Frontal cortex (tissue), 4 donors: ENCODE measurements at places on chromosomes 16 and 17. TPM values are rescaled to one million over a fixed set of nuclear protein-coding genes. Genes with fewer than 3 reads are reported as not detected.
A peak's percentile ranks its signal among the peaks of the same experiment; 100 is the strongest.

DNA sequence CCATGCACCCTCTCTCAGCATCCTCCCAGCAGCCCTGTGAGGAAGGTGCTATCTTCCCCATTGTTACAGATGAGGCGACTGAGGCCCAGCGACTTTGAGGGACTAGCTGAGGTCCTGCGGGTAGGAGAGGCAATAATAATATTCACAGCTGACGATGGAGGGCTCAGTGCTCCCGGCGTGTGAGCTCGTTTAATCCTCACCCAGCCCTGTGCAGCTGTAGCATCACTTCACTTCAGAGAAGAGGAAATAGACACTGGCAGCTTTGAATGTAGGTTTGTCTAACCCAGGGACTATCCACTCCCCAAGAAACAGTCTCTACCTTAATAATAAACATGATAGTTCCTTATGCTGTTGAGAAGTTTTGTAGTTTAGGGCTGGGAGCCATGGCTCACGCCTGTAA is 21.6 kb downstream of the LASP1 start:
- no peak for DNase-seq

DNA sequence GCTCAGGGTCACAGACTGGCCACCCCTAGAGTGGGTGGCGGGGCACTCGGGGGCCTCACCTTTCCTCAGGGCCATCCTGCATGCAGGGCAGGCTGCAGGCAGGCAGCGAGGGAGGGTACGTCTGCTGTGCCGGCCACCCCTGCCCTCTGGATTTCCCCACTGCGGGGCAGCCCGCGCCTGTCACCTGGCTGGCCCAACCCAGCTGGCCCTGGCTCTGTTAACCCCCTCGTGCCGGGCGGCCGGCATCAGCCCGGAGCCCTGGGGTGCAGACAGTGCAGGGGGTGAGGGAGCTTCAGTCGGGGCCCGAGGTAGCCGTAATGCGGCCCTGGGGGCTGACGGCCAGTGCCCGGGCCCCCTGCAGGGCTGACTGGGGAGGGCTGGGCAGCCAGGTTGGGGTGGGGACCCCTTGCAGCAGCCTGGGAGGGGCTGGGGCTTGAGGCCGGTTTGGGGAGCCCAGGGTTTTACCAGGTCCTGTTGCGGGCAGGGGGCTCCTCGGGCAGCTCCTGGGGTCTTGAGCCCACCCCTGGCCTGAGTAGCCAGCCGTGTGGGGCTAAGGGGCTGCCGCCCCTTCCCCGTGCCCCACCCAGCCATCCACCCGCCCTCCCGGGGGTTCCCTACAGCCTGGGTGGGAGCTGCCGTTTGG is at the start of gene IGFALS:
Gene IGFALS, minus strand, starts transcription at position 128 of the 643 bp plus-strand sequence. Its CDS starts 53 bp downstream, at position 75.
- no peak for DNase-seq

DNA sequence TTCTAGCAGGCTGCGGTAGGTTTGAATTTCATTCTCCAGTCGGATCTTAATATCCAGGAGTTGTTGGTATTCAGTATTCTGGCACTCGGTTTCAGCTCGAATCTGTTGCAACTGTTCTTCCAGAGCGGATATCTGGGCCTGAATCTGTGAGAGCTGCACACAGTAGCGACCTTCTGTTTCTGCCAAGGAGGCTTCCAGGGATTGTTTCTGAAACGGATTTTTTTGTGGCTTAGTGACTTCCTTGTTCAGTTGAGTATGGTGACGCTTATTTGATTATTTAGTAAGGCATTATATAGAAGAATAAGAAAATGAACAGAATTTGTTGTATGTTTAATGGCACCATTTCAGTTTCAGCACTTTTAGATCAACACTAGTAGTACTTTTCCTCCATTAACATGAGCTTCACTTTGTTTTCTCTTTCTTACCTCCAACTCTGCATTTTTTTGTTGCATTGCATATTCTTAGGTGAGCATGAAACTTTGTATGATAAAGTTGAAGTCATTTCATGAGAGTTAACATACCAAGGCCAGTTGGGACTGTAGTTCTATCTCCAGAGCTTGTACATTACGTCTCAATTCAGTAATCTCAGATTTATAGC is 2.8 kb downstream of the KRT10 start:
- DNase-seq: peak; percentile 14

DNA sequence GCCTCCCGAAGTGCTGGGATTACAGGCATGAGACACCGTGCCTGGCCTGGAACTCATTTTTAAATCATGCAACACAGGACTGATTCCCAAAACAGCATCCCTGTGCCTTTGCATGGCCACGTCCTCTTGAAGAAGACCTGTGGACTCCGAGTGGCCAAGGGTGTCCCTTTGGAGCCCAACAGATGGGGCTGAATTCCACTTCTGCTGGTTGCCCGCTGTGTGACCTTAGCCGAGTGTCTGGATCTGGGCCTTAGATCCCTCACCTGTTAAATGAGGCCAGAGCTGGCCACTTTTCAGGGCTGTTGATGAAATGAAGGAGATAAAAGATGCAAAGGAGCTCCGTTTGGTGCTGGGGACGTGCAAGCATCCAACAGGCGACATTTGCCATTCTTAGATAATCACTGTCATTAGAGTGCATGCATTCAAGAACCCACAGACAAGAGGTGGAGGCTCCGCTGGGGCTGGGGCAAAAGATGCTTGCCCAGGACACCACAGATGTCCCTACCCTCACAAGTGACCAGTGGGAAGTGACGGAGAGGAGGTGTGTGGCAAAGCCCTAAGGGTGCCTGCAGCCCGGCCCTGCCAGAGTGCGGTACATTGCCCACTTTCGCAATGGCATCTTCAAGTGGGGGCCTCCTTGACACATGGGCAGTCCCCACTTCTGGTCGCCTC is 354.1 kb upstream of the TNRC6C start:
- no peak for DNase-seq

DNA sequence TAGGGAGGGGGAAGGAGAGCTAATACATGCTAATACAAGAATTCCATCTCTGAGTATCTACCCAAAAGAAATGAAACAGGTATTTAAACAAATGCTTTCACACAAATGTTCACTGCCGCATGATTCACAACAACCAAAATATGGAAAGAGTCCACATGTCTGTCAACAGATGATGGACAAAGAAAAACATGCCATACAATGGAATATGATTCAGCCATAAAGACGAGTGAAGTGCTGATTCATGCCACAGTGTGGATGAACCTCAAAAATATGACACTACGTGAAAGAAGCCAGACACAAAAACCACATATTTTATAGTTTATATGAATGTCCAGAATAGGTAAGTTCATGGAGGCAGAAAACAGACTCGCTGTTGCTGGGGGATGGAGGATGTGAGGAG is 321.4 kb downstream of the FOXL1 start:
- no peak for DNase-seq

GRCh38 chr17:14205992-14206461 is 30.6 kb downstream of the CDRT15 start:
- DNase-seq: no peak

- DNase-seq: no peak
These were observed 33.9 kb upstream of the ATP2C2 start for GRCh38 chr16:84334482-84334881.

- no peak for DNase-seq
These were observed 93.6 kb downstream of the CYLD start for GRCh38 chr16:50835358-50836060.

DNA sequence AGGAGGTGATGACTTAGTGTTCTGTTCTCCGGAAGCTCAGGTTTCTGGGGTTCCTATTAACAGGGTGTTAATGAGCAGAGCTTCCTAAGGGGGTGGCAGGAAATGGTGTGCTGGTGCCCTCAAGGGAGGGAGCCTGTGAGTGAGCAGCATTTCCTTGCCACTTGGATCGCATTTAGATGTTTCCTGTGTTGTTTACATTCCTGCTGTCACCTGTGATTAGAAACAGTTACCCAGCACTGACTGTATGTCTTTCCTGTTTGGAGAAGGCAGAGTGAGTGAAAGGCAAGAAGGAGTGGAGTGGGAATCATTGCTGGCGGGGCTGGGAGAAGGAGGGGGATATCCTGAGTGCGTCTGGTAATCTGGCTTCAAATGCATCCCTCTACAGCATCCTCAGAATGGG is 214.6 kb downstream of the CCDC182 start:
- DNase-seq: no peak

DNA sequence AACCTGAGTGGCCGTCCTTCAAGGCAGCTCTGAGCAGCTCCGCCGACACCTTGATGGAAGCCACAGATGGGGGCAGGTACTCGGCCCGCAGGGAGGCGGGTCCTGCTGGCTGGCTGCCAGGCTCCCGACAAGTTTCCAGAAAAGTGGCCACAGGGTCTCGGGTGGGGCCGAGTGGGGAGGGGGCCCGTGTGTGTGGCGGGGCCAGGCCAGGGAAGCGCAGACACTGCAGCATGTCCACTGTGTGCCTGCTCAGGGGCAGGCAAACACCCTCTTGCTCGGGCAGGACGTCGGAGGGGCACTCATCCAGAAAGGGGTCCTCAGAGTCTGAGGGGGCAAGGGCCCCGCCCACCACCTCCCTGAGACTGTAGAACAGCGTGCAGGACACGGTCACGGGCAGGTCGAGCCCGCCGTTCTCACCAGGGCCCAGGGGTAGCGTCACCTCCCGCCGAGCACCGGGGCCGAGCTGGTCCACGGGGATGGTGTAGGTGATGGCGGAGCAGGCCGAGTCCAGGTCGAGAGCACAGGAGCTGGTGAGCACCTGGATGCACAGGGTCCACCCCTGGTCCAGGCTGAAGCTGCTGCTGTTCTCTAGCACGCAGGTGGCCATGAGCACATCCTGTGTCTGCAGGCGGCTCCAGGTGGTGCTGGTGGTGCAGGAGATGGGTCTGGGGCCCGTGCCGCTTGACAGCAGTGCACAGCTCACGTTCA is 5.1 kb downstream of the FAAP100 start:
- DNase-seq: no peak

DNA sequence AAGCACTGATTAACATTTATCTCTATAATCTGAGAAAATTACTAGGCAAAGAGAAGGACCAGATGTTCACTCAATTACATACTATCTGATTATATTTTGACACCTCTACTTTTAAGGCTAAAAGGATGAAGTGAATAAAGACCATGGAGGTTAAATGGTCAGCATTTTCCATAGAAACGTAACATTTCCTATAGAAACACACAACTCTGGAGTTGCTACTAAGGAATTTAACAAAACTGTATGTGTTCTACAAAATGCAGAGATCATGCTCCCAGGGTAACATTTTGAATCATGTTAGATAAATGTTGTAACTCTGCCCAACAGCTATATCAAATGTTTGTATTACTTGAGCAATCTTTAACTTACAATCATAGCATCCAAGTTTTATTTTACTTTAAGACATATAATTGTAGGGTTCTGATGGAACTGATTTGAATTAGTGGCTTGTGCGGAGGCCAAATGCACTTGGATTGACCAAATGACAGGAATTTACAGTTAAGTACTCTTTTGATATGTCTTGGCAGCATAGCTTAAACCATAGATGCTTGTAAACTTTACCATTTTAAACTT is 97.7 kb downstream of the RPGRIP1L start:
- no peak for DNase-seq

DNA sequence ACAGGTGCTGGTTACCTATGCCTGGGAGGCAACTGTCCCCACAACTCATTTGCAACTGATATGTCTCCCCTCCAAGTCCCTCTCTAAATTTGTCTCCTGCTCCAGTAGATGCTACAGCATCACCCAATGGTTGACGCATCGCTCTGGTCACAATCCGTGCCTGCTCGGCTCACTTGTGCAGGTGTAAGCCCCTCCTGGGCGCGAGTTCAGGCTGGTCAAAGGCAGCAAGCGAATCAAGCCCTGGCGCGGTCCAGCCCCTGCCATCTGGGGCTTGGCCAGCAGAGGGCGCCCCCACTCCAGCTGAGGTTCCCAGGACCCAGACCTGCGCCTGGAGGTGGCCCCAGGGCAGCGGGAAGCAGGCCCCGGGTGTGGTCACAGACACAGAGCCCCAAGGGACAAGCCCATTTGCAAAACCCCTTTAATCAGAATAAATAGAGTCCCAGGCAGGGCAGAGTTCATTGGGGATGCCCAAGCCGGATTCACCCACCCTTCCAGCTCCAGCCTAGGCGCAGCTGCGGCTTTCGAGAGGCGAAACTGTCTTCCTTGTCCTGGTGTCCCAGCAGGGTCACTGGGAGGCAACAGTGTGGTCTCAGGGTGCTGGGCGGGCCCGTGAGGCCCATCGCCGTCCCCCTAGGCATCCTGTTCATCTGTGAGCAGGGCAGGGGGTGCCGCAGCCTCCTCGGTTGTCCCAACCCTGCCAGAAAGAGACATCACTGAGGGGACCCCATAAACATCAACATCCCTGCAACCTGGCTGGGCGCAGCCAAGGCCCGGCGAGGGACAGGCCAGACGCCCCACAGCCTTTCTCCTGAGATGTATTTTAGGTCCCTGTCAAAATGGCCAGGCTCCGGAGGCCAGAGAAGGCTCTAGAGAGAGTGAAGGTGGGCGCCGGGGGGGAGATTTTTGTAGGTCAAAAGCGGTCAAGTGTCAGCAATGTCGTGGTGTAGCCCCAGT is 15.8 kb downstream of the TMC6 start:
- peak; percentile 91 for DNase-seq

DNA sequence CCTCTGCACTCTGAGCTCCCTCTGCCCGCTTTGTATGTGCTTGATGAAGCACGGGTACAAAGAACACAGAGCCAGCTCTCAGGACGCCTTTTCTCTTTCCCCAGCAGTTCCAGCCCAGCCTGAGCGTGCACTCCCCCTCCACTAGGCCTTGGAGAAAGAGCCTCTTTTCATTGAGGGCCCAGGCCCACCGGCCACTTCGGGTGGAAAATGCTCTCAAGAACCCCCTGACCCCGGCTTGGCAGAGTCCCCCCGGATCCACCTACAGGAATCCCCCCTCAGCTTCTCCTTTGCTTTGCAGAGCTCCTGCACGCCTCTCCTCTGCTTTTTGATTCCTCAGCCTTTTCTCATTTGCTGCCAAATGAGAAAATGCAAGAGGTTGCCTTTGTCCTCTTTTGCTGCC is 30.2 kb downstream of the MRC2 start:
- DNase-seq: peak; percentile 8

DNA sequence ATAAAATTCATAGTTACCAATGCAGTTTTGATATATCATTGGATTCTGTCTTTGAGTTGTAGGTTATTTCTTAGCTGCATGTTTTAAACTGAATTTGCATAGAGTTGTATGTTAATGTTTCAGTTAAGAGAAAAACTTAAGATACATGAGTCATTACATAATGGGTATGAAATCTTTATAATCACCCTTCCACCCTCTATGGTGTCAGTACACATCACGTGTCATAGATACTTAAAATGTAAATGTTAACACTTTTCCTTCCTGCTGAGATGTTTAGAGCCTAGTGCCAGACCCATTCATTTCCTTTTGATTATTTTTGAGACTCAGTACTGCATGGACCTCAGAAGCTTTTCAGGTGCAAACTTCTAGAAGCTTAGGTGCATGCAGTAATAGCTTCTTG is 20.5 kb downstream of the ZNF207 start:
- DNase-seq: no peak

The KLHL10 gene
- under 0.01 TPM for total RNA-seq

The C1QTNF8 gene
- not detected for total RNA-seq

The CHRNE gene
- 0.82 TPM for total RNA-seq

The CASKIN2 gene
- total RNA-seq: 6.1 TPM

The TRPV3 gene
- total RNA-seq: 0.82 TPM

The RHBDL3 gene
- total RNA-seq: 1.6 TPM
